Naive B cell (primary cell): ENCODE measurements at places on chromosomes 1 and 21. TPM values are rescaled to one million over a fixed set of nuclear protein-coding genes. Genes with fewer than 3 reads are reported as not detected.

DNA sequence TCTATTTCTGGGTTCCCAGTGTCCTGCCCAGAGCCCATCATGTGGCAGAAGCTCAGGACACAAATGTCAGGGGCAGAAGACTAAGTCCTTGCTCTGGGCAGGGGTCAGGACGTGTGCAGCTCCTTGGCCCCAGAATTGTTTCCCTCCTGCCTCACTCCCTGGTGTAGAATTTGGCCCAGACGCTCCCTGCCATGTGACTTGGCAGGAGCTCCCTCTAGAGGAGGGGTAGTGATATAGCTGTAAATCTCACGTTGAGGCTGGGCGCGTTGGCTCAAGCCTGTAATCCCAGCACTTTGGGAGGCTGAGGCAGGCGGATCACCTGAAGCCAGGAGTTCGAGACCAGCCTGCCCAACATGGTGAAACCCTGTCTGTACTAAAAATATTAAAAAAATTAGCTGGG, 91.2 kb downstream of the UBIAD1 start:
- DNase-seq = no peak

- peak; percentile 89 for DNase-seq
These were observed 68.3 kb downstream of the SLC35A3 start for GRCh38 chr1:100037927-100038659.

Gene TMEM61
- not detected for polyA plus RNA-seq

Gene PKP1
- polyA plus RNA-seq = not detected
